ENCODE measurements at places on chromosomes 6 and 20.

- DNase-seq, result no peak
Measured at GRCh38 chr6:149371154-149371553, 28.9 kb upstream of the SUMO4 start.

- DNase-seq, result no peak
Measured at GRCh38 chr6:122136386-122136785, 263.1 kb upstream of the HSF2 start.

- no peak for DNase-seq
Measured at GRCh38 chr6:7214468-7214867, 98.5 kb downstream of the SSR1 start.

DNA sequence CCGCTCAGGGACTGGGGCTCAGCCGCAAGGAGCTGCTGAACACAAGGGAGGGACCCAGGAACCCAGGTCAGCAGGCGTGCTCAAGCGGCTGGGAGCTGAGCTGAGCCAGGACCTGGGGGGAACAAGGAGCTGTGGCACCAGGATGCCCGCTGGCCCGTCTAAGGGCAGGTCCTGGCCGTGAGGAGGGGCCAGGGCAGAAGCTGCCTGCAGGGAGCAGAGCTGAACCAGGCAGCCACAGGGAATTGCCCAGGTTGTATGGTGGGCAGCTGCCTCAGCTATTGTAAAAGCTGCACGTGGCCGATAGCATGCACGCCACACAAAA, 133.3 kb downstream of the AGPAT4 start:
- DNase-seq, result no peak

DNA sequence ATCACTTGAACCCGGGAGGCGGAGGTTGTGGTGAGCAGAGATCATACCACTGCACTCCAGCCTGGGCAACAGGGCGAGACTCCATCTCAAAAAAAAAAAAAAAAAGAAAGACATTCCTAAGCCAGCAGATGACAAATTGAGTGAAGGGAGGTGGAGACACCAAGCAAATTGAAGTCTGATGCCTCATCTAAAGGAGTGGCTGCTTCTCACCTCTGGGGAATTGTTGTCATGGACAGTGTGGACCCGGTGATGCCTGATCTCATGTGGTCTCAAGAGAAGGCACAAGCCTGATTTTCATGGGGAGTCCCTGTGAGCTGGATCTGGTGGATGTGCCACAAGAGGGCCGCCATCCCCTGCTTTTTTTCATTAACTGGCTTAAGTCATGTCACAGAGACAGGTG, 272.0 kb downstream of the ZNF217 start:
- no peak for DNase-seq

- DNase-seq, result peak; percentile 31
Measured at GRCh38 chr6:160952633-160953281, 38.8 kb upstream of the MAP3K4 start.

- DNase-seq, result peak; percentile 76
Measured at GRCh38 chr20:60292001-60292520, 333.8 kb downstream of the CDH26 start.

GRCh38 chr6:37500294-37500608, 558 bp upstream of the CCDC167 start:
- DNase-seq, result no peak

DNA sequence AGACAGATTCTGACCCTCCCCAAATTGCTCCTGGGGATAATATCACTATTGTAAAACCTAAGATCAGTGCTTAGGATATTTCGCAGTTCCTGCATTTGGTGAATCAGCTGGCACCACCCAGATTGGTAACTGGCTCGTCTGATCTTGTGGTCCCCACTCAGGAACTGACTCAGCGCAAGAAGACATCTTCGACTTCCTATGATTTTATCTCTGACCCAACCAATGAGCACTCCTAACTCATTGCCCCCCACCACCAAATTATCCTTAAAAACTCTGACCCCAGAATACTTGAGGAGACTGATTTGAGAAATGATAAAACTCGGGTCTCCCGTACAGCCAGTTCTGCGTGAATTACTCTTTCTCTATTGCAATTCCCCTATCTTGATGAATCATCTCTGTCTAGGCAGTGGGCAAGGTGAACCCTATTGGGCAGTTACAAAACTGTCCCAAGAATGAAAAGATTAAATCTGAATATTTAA, 55.7 kb upstream of the PRND start:
- peak; percentile 78 for DNase-seq

DNA sequence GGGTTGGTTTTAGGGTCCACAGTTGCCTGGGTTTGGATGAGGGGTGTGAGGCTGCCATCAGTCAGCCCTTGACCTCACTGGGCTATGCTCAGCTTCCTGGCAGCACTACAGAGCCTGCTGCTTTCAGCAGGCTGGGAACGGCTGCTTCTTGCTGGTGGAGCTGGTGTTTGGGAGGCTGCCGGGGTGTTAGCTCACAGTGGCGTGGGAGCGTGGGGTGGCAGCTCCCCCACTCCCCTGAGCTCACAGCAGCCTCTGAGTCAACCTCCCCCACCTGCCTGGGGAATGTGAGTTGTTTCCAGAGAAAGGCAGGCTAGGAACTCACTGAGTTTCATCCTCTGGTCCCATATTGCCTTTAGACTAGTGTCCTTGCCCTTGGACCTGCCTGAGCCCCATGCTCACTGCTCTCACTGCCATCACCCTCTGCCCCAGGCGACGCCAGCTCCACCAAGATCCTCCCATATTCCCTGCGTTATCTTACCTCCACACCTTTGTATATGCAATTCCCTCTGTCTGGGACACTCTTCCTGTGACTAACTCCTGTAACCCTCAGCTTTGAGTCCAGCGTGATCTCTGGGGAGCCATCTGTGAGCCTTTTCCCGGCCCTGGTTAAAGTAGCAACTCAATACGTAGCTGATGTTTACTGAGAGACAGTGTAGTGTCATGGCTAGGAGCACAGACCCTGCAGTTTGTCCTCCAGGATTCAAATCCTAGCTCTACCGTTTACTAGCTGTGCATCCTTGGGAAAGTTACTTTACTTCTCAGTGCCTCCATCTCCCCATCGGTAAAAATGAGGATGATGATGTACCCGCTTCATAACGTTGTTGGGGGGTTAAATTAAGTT, 34.8 kb downstream of the PPP1R16B start:
- DNase-seq, result no peak

- peak; percentile 58 for DNase-seq
Measured at GRCh38 chr6:37812841-37813240, 6.7 kb upstream of the ZFAND3 start.

GRCh38 chr6:91572878-91573277, 986.0 kb upstream of the MAP3K7 start:
- no peak for DNase-seq

- DNase-seq, result no peak
Measured at GRCh38 chr20:47865451-47865850, 80.2 kb upstream of the SULF2 start.

DNA sequence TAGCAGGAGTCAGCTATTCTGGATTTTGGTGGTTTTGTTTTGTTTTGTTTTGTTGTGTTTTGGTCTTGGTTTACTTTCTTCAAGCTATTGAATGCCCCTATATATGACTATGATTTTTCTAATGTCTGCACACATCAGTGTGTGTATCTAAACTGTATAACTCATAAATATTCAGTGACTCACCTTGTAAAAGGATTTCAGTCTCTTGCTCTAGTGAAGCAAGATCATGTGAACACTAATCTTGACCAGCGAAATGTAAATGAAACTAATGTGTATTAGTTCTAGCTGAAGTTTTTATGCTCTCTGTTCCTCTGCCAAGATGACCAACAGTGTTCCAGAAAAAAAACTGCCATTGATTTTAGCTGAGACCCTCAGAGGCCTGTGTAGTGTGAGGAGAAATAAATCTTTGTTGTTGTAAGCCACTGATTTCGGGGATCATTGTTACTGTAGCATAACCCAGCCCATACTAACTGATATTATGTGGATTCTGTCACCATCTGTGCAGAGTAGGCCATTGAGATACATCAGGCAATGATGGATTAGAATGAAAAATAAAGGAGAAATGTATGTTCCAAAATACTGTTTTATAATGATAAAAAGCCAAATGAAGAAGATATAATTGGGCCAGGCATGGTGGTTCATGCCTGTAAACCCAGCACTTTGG, 11.5 kb upstream of the BTBD9 start:
- no peak for DNase-seq

DNA sequence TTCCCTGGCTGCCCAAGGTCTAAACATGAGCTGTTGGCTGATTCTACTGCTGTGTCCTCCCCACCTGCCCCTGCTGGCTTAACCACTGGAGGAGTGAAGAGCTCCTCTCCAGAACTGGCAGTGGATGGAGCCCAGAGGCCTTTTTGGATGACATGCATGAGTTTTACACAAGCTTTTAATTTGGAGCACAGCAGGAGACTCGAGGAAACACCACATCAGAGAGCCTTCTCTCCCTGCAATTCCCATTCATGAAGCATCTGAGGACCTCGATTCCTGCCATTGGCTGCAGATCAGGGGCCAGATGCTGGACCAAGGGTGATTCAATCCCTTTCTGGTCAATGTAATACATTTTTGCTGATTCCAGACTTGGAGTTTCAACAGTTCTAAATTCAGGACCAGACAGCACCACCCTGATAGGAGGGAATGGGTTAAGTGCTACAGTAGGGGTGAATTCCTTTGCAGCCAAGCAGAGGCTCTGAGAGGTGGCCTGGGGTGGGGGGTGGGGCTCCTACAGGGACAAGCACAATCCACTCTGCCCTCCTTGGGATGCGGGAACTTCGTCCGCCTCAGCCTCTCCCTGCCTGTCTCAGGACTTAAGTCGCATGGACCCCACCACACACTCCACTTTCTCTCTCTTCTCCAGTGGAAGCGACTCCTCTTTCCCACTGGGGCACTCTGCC, 599 bp upstream of the PSORS1C1 start:
- DNase-seq, result no peak

GRCh38 chr6:140178520-140178919, 804.1 kb upstream of the CITED2 start:
- no peak for DNase-seq
